ENCODE measurements at places on chromosomes 1 and 21.

- no peak for DNase-seq
Measured at GRCh38 chr21:26451081-26451740, 121.9 kb downstream of the CYYR1 start.

DNA sequence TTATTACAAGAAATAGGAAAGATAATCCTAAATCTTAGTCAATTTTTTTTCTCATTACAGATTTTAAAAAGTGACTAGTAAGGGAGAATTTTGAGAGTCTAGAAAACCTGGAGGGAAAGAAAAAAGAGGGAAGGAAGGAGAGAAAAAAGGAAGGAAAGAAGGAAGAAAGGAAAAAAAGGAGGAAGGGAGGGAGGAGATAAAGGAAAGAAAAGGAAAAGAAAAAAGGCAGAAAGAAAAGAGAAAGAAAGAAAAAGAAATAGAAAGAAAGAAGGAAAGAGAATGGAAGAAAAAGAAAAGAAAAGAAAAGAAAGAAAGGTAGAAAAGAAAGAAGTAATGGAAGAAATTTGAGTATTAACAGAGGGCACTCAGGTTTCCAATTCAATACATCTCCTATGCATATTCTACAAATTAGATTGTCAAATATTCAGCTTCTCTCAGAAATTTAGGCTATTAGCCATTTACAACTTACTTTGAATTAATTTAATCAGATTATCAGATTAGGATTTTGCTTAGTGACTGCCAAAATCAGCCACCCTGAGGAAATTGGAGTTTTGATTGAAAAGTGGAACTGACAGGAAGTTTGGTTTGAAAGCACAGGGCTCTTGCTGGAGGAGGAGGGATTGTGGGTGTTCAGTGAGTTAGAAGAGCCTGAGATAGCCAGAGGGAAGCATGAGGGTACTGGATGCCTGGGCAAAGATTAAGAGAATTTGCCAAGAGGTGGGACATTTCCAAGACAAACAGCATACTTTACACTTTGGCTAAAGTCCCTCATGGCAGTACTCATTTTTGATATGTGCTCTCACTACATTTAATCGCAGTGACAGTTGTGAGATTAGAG, 677.8 kb downstream of the USP25 start:
- DNase-seq: no peak

GRCh38 chr1:246067432-246068216, 439.5 kb downstream of the SMYD3 start:
- DNase-seq: no peak

GRCh38 chr21:33330726-33331125, 6.0 kb downstream of the IFNAR1 start:
- DNase-seq: no peak

DNA sequence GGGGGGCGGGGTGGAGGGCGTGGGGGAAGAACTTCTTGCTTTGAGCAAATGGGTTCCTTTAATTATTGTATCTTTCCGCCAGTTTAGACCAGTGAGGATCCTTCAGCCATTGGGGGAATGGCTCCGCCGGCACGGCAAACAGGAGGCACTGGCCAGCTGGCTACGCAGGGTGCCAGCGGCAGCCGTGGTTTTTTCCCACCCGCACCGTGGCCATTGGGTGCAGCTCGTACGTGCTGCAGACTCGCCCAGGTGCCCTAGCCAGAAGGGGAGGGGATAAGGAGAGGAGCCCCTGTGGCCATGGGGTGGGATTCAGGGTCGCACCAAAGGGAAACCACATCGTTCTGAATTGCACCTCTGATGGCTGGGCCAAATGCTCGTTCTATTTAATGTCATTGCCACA, 65.6 kb downstream of the RGSL1 start:
- DNase-seq: no peak

- DNase-seq: no peak
Measured at GRCh38 chr1:206912445-206913095, 9.2 kb downstream of the FCMR start.

DNA sequence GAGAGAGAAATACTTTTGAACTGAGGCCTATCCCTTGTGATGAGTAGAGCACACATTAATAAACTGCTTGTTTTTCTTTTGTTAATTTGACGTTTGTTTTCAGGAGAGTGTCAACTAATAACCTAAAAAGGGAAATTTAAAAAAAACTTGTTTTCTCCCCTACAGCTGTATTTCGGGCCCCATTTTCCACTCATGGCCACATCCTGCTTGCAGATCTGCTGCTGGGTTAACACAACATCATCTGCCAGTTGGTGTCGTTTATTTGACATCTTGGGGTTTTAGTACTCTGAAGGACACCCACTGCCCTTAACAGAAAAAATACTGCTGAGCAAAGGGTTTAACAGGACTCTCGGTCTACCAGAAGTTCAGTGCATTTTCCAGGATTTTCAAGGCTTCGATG, 848 bp upstream of the PYHIN1 start:
- peak; percentile 40 for DNase-seq

GRCh38 chr1:163580926-163581325, 259.2 kb downstream of the NUF2 start:
- DNase-seq: no peak

- DNase-seq: no peak
Measured at GRCh38 chr1:94734963-94735901, 84.9 kb upstream of the SLC44A3 start.

GRCh38 chr1:26529655-26530409, at the start of gene RPS6KA1:
Gene RPS6KA1 (plus strand): TSS chr1:26529761. CDS start chr1:26529921, 160 bp downstream.
- peak; percentile 29 for DNase-seq

DNA sequence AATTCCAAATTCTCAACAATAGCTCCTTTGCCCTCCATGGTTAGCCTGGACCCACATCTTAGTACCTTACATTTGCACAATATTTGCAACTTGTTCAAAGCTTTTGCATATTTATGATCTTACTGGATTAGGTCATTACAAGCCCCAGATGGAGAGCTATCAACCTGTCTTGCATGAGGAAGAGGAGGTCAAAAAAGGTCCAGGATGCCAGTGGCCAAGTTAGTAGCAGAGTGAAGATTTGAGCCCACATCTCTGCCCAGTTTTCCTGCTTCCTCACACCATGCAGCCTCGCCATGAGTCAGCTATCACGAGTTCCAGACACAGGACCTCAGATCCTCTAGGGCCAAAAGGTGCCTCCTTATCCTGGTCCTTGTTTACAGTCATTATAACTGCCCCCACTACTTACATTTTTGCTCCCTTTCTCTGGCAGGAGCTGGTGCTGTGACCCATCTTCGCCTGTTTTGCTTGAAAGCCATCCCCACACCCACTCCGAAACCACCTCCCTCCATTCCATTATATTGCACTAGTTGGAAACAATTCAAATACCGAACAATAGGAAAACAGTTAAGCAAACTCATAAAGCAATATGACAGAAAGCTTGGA, 5.0 kb upstream of the AHCYL1 start:
- no peak for DNase-seq

- no peak for DNase-seq
Measured at GRCh38 chr1:21066356-21067012, 110.2 kb downstream of the EIF4G3 start.

DNA sequence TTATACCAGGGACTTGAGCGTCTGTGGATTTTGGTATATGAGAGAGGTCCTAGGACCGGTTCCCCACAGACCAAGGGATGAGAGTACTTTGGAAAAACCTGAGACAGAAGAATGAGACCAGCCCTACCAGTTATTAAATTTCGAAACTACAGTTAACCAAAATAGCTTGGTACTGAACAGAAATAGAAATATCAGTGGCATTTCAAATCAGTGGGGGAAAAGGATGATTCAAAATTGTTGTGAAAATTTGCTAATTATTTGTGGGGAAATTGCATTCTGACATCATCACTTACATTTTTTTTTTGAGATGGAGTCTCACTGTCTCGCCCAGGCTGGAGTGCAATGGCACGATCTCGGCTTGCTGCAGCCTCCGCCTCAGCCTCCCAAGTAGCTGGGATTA, 8.2 kb downstream of the EXOC8 start:
- DNase-seq: no peak

- DNase-seq: no peak
Measured at GRCh38 chr1:155196103-155196892, 11.4 kb downstream of the THBS3 start.

- DNase-seq: no peak
Measured at GRCh38 chr1:223645903-223646302, 19.6 kb downstream of the CAPN8 start.

DNA sequence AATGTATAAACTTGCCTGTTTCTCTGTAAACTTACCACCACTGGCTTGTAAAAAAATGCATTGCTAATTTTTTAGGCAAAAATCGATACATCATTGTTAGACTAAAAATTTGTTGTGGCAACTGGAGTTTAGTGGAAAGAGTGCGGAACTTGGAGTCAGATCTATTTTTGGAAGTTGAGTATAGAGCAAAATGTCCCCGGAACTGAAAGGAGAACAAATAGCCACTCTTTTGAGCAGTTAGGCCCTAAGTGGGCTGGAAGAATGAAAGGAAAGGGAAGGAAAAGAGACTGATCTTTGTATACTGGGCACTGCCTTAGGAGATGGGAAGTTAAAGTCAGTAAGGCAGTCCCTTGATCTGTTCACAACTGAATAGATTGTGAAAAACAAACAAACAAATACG, 30.2 kb downstream of the OPTC start:
- no peak for DNase-seq

DNA sequence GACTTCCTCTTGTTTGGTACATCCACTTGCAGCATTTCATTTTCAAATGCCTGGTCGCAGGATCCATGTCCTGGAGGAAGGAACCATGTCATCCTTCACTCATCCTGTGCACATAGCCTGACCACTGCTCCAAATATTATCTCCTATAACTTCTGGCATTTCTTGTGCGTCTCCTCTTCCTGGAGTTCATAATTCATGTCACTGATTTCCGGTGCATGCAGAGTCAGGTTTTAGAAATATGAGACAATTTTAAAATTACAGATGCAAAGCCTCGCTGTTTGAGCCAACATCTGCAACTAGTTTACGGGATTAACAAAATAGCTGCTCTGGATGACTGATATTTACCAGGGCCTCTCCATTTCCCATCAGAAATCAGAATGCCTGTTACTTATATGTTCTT, 268.1 kb downstream of the DNM3 start:
- DNase-seq: no peak

DNA sequence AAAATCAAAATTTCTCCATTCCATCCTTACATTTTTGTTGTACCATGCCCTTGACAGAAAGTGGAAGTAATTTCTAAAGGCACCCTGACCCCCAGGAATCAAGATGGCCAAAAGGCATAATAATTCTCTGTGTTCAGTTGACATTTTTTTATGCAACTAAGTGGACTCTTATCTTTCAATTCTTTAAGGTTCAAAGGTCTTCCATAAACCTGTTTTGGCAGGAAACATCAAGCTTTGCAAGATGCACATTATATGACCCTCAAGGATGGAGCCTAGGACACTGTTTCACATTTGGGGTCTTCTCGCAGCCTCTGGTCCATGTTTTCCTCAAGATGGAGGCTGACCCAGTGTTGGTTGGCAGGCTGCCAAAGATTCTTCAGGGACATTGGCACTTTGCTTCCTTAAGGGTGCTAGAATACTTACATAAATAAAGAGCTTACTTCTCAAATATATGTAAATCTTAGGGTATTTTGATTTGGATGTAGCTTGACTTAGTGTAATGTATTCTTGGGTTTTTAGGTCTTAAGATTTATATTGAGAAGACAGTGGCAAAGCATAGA, 48.0 kb upstream of the COG2 start:
- DNase-seq: no peak

GRCh38 chr1:10632691-10633090, 157.9 kb downstream of the PEX14 start:
- no peak for DNase-seq

GRCh38 chr1:72037745-72038343, 244.5 kb downstream of the NEGR1 start:
- no peak for DNase-seq

- DNase-seq: no peak
Measured at GRCh38 chr1:183282101-183282855, 96.2 kb downstream of the LAMC2 start.

GRCh38 chr1:154222918-154223317, 2.2 kb downstream of the UBAP2L start:
- no peak for DNase-seq

GRCh38 chr1:74689621-74690363, 16.2 kb upstream of the ERICH3 start:
- peak; percentile 2 for DNase-seq

DNA sequence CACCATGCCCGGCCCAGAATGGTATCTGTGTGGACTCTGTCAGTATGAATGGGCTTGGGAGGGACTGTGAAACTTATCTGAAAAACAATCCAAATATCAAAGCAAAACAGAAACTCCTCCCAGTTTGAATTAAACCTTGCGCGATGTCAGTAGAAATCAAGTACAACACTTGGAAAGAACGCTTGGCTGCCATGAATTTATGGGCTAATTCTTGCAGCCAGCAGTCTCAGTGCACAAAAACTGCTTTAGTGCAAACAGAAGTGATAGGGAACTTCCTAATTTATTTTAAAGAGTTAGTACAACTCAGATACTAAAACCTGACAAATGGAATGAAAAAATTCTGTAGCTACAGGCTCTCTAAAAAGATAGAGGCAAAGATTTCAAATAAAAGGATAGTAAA, 8.5 kb downstream of the CLCA1 start:
- no peak for DNase-seq

DNA sequence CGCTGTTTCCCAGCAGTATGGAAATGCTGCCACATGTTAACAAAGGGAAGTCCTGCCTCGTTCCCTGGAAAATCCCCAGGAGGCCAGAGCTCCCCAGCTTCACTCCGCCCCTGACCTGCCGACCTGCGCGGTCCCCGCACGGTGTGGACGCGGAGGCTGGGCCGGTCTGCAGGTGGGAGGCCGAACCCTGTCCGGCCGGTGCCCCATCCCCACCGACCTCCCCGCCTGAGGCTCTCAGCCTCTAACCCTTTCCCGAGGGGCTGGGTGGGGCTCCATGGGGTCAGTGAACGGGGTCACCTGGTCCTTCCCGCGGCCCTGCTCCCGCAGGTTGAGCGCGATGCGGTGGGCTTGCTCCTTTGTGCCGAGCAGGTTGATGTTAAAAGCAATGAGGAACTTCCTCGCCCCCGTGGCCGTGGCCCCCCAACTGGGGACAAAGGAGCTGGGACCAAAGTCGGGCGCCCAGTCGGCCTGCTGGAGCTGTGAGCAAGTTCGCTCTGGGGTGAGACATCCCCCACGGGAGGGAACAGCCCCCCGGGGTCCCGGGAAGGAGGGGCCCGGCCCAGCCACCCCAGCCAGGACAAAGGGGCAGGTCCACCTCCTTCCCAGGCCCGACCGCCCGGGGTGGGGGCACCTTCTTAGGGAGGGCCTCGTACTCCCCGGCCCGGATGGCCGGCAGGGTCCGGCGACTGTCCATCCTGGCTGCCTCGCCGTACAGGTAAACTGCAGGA, 4.0 kb downstream of the FTCD start:
- no peak for DNase-seq

DNA sequence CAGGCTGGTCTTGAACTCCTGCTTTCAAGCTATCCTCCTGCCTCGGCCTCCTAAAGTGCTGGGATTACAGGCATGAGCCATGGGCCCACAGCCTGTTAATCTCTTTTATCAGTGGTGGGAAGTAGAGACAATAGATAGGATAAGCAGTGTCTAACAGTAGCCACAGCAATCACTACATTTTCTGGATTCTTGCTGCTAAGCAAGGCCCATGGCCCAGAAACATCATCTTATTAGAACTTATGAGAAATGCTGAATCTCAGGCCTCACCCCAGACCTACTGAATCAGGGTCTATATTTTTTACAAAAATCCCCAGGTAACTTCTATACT, 29.7 kb downstream of the IGFN1 start:
- DNase-seq: no peak

GRCh38 chr1:38677311-38677710, 182.3 kb downstream of the RRAGC start:
- no peak for DNase-seq

GRCh38 chr1:36653850-36654249, 171.1 kb upstream of the CSF3R start:
- DNase-seq: no peak

- DNase-seq: no peak
Measured at GRCh38 chr1:173112129-173112528, 61.4 kb upstream of the TNFSF18 start.

GRCh38 chr1:69483246-69483645, 84.5 kb upstream of the LRRC7 start:
- DNase-seq: no peak
